LHCN-M2 (cell line): ENCODE measurements at places on chromosomes 5 and 9. TPM values are rescaled to one million over a fixed set of nuclear protein-coding genes. Genes with fewer than 3 reads are reported as not detected.

DNA sequence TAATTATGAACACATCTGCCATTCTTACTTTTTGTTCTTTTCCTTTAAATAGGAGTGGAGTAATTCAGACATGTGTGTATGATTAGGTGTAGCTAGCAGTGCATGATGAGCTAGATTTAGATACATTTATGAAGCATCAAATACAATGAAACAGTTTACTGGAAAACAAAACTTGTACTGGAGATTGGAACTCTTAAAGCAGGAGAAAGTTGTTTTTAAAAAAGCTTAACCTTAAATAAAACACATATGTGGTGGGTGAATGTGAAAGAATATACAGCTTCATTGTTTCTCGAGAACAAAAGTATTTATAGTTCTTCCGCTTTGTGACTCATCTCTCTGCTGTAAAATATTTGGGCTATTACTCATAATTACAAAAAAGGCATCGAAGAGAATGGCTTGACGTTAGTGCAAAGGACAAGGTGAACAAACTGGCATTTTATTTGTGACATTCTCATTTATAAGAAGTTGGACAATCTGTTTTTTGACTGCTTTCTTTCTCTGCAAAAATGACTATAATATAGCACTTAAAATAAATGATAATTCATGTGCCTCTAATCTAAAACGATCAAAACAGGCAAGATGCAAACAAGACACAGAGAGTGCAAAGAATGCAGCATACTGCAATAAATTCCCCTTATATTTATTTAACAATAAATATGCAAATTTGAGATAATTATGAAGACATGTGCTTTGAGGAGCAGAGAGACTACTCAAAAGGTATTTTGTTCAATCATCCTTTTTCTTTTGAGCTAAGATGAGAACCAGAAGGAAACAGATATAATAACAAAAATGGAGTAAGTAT, 478.8 kb downstream of the CETN3 start:
- DNase-seq = peak; percentile 75

DNA sequence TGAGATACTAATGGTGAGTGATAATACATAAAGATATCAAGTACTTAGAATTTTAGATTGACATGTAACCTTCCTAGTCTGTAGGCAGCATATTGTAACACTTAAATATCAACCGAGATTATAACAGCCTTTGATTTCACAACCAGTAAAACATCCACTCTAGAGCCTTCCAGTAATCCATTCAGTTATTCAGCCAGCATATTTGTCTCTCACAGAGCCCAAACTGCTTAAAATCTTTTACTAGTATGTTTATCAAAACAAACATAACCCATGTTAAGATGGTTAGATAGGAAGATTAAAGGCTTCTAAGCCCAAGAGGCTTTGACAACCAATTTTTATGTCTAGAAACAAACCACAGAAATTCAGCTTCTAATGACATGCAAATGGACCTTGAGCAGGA, 177.9 kb upstream of the FST start:
- DNase-seq = peak; percentile 25

ELAVL2 gene
- total RNA-seq = 4.4 and 7.5 TPM in 2 replicates

GRCh38 chr5:56669534-56670483, 145.5 kb upstream of the MAP3K1 start:
- DNase-seq = no peak

DNA sequence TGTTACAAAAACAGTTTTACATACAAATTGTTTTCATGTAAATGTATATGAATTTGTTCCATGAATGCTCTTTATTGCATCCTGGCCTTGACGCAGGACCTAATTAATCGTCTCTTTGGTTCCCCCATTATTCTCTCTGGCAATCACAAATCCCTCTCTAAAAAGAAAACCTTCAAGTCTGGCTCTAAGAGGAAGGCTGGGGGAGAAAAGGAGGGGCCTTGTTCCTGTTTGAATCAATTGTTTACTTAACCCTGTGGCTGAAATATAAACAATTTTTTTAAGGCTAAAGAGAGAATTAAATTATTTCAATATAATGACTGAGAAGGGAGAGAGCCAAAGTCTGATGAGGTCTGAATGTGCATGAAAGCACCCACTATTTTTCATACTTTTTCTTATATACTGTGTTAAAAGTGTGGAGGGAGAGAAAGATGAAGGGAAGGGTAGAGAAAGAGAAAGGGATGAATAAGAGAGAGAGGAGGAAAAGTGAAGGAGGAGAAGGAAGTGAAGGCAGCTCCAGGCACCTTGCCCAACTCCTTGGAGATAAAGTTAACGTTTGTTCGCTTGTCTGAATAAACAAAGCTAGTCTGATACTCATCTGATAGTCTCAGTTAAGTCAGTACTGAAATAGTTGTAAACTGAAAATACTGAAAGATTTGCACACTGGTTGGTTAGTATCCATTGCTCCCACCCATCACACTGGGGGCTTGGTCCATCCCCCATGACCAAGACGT, 116.4 kb upstream of the SPDL1 start:
- DNase-seq = no peak

- DNase-seq = no peak
Measured at GRCh38 chr5:159424123-159424522, 93.8 kb upstream of the IL12B start.

- DNase-seq = peak; percentile 61
Measured at GRCh38 chr5:27701931-27702903, 663.8 kb upstream of the CDH9 start.

GRCh38 chr5:131305906-131306305, 42.1 kb downstream of the CDC42SE2 start:
- no peak for DNase-seq

IQGAP2 gene
- total RNA-seq = 0.17 and 1.3 TPM in 2 replicates

ROPN1L gene
- 1.1 and 1.3 TPM in 2 replicates for total RNA-seq

DNA sequence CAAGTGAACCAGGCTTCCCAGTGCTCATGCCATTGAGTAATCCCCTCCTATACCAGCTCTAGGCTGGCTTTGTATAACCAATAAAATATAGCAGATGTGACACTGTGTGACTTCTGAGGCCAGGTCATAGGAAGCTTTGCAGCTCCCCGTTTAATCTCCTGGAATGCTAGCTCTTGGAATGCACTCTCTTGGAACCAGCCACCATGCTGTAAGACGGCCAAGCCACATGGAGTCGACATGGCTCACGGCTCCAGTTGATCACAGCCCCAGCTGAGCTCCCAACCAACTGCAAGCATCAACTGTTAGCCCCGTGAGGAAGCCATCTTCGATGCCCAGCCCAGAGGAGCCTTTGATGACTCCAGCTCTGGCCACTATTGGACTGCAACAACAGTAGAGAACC, 74.5 kb downstream of the SH3TC2 start:
- no peak for DNase-seq

MEIKIN gene
- total RNA-seq = not detected in 2 replicates

GRCh38 chr5:61620699-61621182, 288.7 kb downstream of the ZSWIM6 start:
- DNase-seq = no peak

GRCh38 chr5:52531105-52531504, 256.6 kb upstream of the ITGA1 start:
- no peak for DNase-seq

- no peak for DNase-seq
Measured at GRCh38 chr9:107033966-107034365, 171.0 kb downstream of the ZNF462 start.

PAPPA gene
- total RNA-seq = 3.0 and 4.7 TPM in 2 replicates

SLC6A3 gene
- not detected in 2 replicates for total RNA-seq

IFNA21 gene
- not detected in 2 replicates for total RNA-seq

DNA sequence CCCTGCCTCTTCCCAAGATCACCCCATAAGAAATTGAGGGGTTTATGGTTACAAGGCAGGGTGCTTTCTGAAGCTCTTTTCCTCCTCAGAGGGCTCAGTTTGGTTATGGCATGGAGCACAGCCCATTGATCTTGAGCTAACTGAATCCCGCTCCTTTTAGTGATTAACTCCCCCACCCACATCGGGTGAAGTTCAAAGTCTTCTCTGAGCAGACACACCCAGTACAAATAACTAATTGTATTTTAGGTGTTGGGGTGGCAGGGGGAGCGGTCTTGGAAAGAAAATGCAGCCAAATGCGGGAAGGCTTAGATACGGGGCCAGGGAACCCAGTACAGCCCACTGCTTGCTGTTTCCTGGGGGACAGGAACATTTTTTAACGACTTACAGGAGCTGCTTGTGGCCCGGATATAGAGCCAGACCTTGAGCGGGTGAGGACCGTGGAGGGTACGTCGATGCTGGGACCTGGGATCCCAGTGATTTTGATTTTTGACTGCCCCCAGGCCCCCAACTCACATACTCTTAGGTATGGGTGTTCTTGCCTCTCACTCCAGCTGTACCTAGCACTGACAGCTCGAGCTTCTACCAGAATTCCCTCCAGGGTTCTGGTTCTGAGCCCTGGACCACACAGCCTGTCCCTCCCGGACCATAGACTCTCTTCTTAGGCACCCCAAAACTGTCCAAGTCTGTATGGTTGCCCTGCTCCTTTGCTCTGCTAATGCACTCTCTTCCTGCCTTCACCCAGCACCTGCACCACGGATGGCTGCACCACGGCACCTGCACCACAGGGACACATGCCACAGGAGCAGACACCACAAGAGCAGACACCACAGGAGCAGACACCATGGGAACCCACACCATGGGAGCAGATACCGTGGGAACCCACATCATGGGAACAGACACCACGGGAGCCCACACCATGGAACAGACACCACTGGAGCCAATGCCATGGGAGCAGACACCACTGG, 18.3 kb upstream of the RXRA start:
- DNase-seq = no peak

- DNase-seq = no peak
Measured at GRCh38 chr9:130042406-130042884, 544 bp downstream of the FNBP1 start.

SLC6A19 gene
- total RNA-seq = not detected in 2 replicates

GRCh38 chr9:17216011-17216410, 81.2 kb downstream of the CNTLN start:
- DNase-seq = peak; percentile 2

DNA sequence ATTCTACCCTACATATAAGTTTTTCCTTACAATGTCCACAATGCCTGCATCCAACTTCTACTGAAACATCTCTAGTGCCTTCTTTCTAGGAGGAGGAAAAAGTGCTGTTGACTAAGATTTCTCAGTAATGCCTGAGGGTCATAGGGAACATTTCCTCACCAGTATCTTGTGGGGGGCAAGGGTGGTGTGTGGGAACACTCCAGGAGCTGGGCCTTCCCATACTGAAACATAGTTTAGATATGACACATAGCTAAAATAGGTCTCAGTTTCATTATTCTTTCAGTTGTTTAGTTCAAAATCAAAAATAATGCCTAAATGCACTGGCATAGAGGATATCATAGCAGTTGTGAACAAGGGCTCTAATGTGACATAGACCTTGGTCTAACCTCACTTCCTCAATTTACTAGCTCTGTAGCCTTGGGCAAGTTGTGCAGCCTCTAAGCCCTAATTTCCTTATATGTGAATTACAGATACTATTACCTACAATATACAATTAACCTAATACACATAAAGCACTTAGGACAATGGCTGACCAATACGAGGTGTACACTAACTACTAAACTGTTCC, 66.1 kb downstream of the HAPLN1 start:
- DNase-seq = peak; percentile 24

CD72 gene
- 1.2 and 1.4 TPM in 2 replicates for total RNA-seq

CDKN2B gene
- total RNA-seq = 8.8 and 14.2 TPM in 2 replicates

DNA sequence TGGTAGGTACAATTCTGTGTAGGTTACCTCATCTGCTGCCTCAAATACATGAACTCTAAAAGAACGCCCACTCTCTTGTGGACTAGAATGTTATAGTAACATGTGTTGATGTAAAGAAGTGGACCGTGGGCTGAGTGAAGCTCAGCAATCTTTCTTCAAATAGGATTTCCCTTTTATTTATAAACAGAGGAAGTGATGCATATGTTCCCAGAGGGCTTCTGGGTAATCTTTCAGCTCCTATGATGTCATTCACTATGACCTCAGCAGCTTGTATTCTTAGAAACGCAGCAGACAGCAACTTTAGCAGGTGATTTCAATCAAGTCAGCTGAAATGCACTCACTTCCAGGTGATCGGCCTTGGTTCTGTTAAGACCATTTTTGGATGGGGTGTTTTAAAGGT, 14.4 kb downstream of the F2RL2 start:
- DNase-seq = peak; percentile 36

GRCh38 chr9:91026266-91026665, 224.6 kb downstream of the SYK start:
- DNase-seq = no peak

ALDH7A1 gene
- 29.2 and 36.3 TPM in 2 replicates for total RNA-seq

GRCh38 chr5:147519380-147519779, 9.5 kb upstream of the DPYSL3 start:
- no peak for DNase-seq

- DNase-seq = peak; percentile 3
Measured at GRCh38 chr5:128826275-128826674, 139.0 kb upstream of the SLC27A6 start.

DNA sequence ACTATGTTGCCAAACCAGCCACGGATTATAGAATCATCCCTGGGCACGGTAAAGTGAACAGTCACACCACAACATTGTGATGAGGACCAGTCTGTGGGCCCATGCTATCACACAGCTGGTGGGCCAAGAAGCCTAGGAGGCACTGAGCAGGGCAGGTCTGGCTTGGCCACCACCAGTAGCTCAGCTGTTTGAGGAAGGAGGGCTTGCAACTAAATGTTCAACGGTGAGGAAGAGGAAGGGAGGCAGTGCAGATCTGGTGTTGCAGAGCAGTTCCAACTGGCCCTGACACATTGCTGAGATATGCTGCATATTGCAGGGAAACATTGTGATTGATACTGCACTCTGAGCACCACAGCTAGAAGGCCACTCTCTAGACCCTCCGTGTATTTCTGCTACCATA, 77.9 kb upstream of the ATG10 start:
- no peak for DNase-seq

- DNase-seq = no peak
Measured at GRCh38 chr5:58452566-58453258, 7.2 kb downstream of the PLK2 start.

DNA sequence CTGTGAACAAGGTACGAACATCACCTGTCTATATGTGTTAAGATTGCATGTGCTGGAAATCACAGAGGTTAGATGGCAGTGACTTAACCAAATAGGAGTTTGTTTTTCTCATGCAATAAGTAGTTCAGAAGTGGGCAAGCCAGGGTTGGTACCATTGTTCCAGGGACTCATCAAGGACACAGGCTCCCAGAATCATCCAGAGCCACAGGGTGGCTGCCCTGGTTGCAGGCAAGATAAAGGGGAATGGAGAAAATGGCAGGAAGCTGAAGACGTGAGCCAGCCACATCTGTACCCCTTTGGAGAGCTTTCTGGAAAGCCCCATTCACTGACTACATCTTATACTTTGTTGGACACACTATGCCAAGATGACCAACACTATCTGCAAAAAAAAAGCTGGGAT, 126.0 kb upstream of the IL12B start:
- DNase-seq = no peak

- no peak for DNase-seq
Measured at GRCh38 chr5:112948458-112948857, 26.4 kb upstream of the REEP5 start.

ZNF618 gene
- total RNA-seq = 3.7 and 5.1 TPM in 2 replicates

- no peak for DNase-seq
Measured at GRCh38 chr5:171390883-171391677, 3.4 kb downstream of the NPM1 start.

ZNF883 gene
- total RNA-seq = 0.51 and 1.0 TPM in 2 replicates
